H54 (cell line): ENCODE measurements at places on chromosomes 1 and 21.

DNA sequence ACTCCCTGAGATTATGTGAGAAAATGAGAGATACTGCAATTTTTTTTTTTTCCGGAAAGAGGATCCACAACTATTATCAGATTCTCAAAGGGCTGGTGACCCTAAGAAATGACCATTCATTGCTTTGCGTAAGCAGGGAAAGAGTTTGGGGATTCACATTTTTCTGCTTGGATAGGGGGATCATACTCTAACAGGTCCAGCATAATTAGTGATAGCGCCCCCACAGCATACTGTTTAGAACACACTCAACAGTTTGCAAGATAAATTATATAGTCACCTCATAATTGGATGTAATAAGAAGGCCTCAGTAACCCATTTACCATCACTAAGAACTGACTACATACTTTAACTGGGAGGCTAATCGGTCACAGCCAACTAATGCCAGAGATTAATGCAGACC, 1.9 kb downstream of the CCT3 start:
- no peak for DNase-seq

DNA sequence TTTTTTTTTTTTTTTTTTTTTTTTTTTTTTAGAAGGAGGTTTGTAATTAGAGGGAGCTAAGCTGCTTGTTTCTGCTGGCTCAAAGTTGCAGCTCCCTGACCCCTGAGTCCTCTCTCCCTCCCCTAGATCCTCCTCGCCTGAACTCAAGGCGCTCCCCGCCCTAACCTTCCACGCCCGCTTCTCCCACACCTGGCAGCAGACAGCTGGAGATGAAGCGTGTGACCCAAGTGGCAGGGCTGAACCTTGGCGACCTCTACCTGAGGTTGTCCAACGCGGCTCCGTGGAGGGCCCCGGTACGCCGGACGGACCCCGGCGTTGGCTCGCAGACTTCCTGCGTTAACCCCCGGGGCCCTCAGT, 795 bp downstream of the NGF start:
- DNase-seq = no peak

DNA sequence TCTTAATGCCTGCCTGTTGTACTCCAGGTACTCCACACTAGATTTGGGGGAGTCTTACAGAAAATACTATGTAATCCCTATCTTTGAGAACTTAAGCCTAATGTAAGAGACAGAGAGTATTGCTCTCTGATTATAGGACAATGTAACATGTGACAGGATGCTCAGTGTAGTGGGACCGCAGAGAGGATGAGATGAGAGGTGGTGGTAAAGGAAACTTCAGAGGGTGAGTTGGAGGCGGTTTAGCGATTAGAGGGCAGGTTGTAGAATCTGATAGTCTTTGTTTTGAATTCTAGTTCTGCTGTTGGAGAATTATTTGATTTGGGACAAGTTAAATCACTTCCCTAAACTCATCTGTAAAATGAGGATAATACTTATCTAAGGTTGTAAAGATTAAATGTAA, 5.4 kb downstream of the SOAT1 start:
- no peak for DNase-seq

GRCh38 chr1:116738673-116739370, 15.4 kb upstream of the CD2 start:
- DNase-seq = no peak

DNA sequence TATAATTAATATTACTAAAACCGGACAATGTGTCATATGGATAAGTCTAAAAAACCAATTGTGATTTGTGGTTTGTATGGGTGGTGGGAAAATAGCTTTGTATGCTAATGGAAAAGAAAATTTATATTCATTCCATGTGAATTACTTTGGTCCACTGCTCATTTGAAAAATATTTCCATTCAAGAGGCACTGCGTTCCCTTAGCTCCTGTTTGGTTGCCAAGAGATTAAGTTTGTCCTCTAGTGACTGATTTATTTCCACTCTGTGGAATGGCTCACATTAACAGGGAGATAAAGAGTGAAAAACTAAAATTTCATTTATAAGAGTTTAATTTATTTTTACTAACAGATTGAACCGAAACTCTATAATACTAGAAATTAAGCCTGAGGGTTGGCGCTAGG, 744.1 kb upstream of the CHRM3 start:
- DNase-seq = no peak

- DNase-seq = no peak
Observed at GRCh38 chr1:200290010-200290685, 119.7 kb downstream of the ZNF281 start.

DNA sequence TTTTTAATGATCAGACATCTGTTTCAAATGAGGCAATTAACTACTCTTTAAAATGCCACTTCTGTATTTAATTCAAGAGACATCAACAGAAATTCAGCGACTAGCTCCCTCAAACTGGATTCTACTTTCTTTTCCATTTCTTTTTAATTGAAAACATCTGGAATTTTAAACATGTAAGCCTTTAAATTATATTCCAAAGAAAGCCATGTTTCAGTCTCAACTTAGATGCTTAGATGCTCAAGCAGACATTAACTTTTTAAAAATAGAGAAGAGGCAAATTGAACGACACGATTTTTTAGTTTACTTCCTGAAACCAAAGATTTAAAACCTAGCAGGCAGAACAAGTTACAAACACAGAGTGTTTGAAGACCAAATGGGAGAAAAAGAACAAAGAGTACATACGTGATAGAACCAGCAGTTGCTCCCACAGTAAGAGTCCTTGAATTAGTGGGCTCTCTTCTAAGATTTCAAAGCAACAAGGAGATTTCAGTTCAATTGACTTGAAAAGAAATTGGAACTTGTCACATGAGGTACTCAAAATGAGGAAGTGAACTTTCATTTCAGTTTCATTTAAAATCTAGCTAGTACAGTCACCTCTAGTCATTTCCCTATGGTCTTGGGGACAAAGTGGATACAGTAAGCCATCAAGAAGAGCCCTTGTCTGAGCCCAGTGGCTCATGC, at the start of gene CTSS:
CTSS (minus strand) TSS at position 483 of the 681 bp plus-strand sequence. CDS start 1,015 bp downstream, outside the sequence.
- DNase-seq = no peak

GRCh38 chr1:64196074-64196870, 7.2 kb upstream of the UBE2U start:
- no peak for DNase-seq

GRCh38 chr1:191260056-191260455, 782.4 kb upstream of the BRINP3 start:
- no peak for DNase-seq
